ENCODE measurements at places on chromosomes 3 and 15.

- no peak for DNase-seq
Measured at GRCh38 chr3:183489455-183490210, 61.2 kb upstream of the MCF2L2 start.

- peak; percentile 20 for DNase-seq
Measured at GRCh38 chr15:101070502-101071273, 151.5 kb downstream of the LRRK1 start.

GRCh38 chr15:67839929-67840748, at the start of gene RNU6-1:
Gene RNU6-1, minus strand, starts transcription at chr15:67840045.
- DNase-seq: peak; percentile 94

DNA sequence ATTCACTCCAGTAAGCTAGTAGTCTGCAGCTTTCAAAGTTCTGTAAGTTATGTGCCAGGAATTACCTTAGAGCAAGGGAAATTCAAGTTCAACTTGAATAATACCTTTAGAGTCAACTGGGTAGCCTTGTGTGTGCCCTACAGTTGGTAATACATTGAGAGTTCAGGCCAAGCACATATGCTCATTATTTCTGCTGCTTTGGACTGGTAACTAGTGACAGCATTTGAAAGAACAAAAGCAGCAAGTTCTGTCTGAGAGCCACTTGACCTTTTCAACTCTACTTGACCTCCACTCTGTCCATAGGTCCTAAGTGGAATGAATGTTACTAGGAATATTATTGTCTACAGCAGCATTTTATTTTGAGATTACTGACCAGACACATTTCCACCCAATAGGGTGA, 723.5 kb downstream of the NLGN1 start:
- DNase-seq: no peak

DNA sequence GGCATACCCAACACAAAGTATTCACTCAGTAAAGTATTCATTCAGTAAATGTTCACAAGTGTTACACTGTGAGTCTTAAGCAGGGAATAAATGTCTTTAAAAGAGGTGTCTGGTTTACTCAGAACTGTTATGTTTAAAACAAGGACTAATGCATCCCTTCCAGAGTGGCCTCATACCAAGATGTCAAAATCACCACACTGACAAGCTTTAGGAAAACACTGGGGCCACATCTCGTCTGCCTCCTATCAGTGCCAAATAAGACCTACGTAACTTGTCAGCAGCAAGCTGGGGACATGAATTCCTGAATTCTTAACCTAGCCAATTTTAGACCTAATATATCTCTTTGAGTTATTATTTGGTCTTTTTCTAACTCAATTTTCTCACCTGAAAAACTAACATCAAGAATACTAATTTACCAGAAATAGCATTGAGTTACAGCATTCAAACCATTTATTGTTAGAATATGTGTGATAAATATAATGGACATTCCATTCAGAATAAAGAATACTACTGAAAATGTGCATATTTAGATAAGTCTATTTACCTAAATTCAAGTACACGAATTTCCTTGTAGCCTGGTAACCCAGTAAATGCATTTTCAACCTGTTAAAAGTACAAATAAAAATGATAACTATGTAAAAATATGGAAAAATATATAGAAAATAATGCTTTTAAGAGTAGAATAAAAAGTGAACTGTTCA, 51.3 kb downstream of the IMPG2 start:
- DNase-seq: no peak

DNA sequence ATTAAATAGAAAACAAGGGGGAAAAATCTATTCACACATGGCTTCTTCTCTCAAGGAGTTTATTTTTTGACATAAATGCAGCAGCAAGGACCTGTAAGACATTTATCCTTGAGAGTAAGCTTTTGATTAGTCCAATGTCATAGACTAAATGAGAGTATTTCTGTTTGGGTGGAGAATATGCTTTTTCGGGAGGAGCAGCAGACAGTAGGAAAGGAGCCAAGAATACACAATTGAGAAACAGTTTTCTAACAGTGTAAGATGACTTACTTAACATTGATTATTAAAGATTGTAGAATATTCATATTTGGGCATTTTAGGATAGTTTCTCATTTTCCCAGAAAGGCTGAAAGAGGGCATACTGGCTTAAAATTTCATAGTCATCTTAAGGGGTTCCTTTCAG, 65.9 kb upstream of the PAQR5 start:
- no peak for DNase-seq

GRCh38 chr3:168714609-168715240, 619.0 kb upstream of the GOLIM4 start:
- DNase-seq: no peak

GRCh38 chr3:138442433-138442832, 8.0 kb downstream of the ESYT3 start:
- no peak for DNase-seq

DNA sequence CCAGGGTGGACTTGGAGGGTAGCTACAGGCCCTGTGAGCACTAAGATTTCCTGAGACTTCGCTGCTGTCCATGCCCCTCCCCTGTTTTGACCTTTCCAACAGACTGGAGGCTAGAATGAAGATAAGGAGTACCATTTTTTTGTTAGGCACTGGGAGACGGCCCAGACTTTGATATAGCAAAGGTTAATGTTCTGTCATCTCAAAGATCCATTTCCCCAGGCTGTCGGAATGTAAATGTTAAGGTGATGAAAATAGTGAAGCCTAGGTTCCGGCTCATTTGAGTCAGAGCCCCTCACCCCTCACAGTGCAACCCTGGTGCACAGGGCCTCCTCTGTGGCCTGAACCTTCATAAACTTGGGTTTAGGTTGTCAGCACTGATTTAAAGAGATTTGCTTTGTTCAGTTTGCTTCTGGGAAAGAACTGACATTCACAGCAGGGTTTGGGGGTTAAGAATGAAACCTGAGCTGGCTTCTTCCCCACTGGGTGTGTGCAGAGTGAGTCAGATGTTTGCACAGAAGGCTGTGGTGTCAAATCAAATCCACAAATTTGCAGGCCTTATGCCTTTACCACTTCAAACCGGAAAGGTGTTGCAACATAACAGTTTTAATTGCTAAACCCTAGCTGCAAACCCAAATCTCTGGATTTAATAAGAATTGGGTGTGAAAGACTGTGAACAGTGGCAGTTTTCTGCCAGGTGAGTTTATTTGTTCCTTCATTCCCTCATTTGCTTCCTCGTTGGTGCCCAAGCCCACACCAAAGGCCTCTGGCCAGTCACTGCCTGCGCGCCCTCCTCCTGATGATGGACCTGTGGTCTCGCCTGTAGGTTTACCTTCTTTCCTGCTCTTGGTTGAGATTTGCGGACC, 20.6 kb upstream of the KCTD6 start:
- DNase-seq: no peak

- DNase-seq: peak; percentile 8
Measured at GRCh38 chr3:126349611-126350501, 7.4 kb downstream of the KLF15 start.

GRCh38 chr3:22729981-22730380, 473.1 kb upstream of the UBE2E2 start:
- DNase-seq: no peak

GRCh38 chr15:73318463-73319351, 50.1 kb downstream of the HCN4 start:
- DNase-seq: no peak

GRCh38 chr3:138186803-138187295, 252 bp upstream of the ARMC8 start:
- DNase-seq: peak; percentile 90

GRCh38 chr3:55718521-55718921, 231.4 kb upstream of the WNT5A start:
- DNase-seq: no peak

DNA sequence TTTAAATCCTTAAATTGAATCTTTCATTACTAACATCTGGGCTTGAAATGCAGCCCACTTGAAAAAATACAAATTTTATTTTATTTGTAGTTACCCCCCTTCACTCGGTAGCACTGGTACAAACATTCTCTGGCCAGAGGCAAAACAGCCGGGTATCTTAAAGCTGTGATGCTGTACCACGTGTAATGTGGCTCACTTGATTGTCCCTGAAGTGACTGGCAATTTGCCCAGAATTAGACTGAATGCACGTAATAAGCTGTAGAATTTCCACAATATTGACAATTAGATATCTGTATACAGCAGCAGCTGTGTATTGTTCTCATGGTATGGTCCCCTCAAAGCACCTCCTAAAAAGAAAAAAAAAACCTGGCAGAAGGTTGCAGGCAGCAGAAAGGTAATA, 192.8 kb upstream of the TBC1D5 start:
- DNase-seq: no peak

Data from uterus (tissue), 4 donors.